Type B pancreatic cell (in vitro differentiated cells): ENCODE measurements at places on chromosomes 5 and 9.
A peak's percentile ranks its signal among the peaks of the same experiment; 100 is the strongest.

DNA sequence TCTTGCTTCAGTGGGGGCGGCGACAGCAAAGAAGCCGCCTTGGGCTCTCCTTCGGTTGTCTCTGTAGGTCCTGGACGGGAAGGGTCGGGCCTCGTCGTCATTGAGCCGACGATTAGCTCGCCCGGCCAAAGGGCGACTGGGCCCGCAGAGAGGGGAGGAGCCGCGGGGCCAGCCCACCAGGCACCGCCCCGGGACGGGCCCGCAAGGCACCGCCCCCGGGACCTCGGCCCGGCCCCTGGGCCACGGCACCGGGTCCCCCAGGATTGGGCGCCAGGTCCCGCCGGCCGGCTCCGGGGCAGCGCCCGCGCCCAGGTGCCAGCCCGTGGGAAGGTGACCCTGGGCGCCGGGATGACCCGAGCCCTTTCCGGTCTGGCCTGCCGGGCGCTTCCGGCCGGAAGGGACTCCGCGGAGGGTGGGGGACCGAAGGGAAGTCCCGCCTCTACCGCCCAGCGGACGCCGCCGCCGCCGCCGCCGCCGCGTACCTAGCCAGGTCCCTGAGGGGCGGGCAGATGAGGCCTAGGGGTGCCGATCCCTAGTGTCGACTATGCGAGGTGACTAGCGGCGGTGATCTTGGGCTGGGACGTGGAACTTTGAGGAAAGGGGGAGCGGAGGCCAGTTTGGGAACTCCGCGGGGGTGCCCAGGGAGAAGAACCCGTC, at the start of the genes GBA2 and RGP1:
TSS of gene GBA2 (minus strand) at position 371 of the 657 bp plus-strand sequence. CDS start 524 bp downstream, outside the sequence.
TSS of gene RGP1 (plus strand) at position 430 of the 657 bp plus-strand sequence. CDS start 469 bp downstream, outside the sequence.
- peak; percentile 80 for DNase-seq
- H3K27me3 ChIP-seq, result no peaks in the 10 kb centered on the region
- peaks cover 30% of the 10 kb centered on the region for H3K36me3 ChIP-seq
- H3K4me3 ChIP-seq, result peak within 1 kb of the TSS; percentile 96

DNA sequence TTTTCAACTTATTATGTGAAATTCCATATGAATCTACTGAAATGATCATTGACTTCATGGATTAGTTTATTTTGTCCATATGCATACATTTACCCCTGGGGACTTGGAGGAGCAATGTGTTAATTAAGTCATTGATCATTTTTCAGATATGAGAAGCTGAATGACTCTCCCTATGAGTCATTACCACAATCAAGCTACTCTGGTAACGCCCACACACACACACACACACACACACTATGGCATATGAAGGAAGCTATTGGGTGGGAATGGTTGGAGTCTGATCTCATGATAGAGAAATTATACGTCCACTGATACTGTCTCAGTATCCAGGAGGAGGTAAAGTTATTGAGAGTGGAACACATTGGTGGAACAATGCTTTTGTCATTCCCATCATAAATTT, 528.9 kb downstream of the AGTPBP1 start:
- peaks cover 12% of the 10 kb centered on the region for H3K4me1 ChIP-seq
- no peak overlapping the region for H3K4me3 ChIP-seq
- H3K27ac ChIP-seq, result no peak overlapping the region
- no peaks in the 10 kb centered on the region for H3K36me3 ChIP-seq
- H3K27me3 ChIP-seq, result peaks cover 4% of the 10 kb centered on the region

- peaks cover 14% of the 10 kb centered on the region for H3K4me1 ChIP-seq
- no peak for DNase-seq
- H3K27me3 ChIP-seq, result no peaks in the 10 kb centered on the region
- no peak overlapping the region for H3K27ac ChIP-seq
These were observed 148.2 kb downstream of the FBXL17 start for GRCh38 chr5:108233617-108234155.

DNA sequence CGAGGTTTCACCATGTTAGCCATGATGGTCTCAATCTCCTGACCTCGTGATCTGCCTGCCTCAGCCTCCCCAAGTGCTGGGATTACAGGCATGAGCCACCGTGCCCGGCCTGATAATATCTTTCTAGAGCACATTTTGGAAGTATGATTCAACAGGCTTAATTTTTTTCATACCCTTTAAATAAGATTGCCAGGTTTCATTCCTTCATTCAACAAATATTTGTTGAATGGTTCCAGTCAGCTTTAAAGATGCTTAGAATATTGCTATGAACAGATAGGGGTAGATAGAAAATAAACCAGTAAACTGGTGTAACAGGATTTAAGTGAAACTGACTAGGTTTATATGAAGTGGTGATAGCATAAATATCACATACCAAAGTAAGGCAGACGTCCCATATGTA, 41.3 kb downstream of the DMXL1 start:
- DNase-seq, result no peak
- no peak overlapping the region for H3K27ac ChIP-seq
- no peaks in the 10 kb centered on the region for H3K4me1 ChIP-seq
- H3K4me3 ChIP-seq, result no peak overlapping the region

DNA sequence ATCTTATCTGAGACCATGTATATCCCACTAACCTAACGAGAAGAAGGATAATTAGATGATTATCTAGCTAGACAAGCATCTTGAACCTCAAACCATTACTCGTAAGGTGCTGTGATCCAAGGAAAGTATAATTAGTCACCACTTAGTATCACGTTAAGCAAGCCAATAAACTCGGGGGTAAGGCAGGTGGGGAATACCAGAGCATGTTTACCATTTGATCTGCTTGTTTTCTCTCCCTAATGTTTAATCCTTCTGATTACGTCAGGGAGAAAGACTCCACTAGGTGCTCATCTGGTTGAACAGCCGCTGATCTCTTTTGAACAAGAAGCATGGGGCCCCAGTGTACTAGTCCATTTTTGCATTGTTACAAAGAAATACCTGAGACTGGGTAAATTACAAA, 69.9 kb upstream of the SLC1A1 start:
- peaks cover 23% of the 10 kb centered on the region for H3K4me1 ChIP-seq
- no peak for DNase-seq
- H3K36me3 ChIP-seq, result no peaks in the 10 kb centered on the region
- no peak overlapping the region for H3K27ac ChIP-seq
- H3K4me3 ChIP-seq, result no peak overlapping the region

GRCh38 chr5:78768781-78769380, 120.3 kb upstream of the LHFPL2 start:
- no peak for DNase-seq
- no peak overlapping the region for H3K27ac ChIP-seq
- peaks cover 5% of the 10 kb centered on the region for H3K36me3 ChIP-seq
- H3K4me3 ChIP-seq, result no peak overlapping the region
- peaks cover 28% of the 10 kb centered on the region for H3K4me1 ChIP-seq

DNA sequence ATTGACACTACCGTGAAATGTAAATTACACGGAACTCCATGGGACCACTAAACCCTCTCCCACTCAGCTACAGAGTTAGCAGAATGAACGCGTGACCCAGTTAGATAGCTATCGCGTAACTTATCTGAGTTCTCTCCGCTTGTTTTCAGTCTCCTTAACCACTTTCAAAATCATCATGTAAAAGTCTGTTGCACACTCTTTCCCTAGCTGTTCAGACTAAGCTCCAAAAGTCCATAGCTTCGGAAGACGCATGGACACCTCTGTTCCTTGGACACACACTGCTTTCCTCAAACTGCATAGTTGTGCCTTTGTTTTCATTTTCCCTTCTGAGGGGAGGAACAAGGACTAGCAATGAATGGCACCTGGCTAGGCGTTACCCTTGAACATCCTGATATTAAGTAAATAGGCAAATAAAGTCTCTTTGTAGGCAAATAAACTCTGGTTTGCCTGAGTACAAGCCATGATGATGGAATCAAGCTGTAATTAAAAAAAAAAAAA, 83.3 kb downstream of the DAPK1 start:
- H3K27ac ChIP-seq, result peak overlapping the region; percentile 80
- peaks cover 62% of the 10 kb centered on the region for H3K4me1 ChIP-seq
- no peak for DNase-seq
- H3K36me3 ChIP-seq, result peaks cover 17% of the 10 kb centered on the region
